ENCODE measurements at places on chromosomes 11 and 22. TPM values are rescaled to one million over a fixed set of nuclear protein-coding genes. Genes with fewer than 3 reads are reported as not detected.

DNA sequence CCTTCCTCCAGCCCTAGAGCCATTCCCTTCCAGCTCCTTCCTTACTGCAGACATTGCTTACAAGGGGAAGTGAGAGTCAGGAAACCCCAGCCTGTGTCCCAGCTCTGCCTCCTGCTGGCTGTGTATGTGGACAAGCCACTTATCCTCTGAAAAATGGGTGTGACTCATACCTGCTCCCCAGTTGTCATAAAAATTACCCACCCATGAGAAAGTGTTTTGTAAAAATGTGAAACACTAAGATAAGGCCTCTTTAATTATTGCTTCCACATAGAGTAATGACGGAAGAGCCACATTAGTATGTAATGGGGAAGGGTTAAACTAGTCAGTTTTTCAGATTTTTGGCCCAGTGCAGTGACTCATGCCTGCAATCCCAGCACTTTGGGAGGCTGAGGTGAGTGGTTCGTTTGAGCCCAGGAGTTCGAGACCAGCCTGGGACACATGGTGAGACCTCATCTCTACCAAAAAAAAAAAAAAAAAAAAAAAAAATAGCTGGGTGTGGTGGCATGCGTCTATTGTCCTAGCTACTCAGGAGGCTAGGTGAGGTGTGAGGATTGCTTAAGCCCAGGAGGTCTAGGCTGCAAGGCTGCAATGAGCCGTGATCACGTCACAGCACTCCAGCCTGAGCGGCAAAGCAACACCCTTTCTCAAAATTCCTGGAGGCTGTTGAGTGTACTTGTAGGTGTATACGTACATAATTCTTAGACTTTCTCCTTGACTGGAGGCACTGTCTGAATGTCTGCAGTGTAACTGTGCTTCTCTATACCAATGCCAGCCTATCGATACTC, 84.9 kb downstream of the CTTN start:
- no peaks in the 10 kb centered on the region for H3K36me3 ChIP-seq
- no peak overlapping the region for H3K4me3 ChIP-seq
- peak overlapping the region; percentile 93 for H3K27ac ChIP-seq
- peak; percentile 45 for DNase-seq

DNA sequence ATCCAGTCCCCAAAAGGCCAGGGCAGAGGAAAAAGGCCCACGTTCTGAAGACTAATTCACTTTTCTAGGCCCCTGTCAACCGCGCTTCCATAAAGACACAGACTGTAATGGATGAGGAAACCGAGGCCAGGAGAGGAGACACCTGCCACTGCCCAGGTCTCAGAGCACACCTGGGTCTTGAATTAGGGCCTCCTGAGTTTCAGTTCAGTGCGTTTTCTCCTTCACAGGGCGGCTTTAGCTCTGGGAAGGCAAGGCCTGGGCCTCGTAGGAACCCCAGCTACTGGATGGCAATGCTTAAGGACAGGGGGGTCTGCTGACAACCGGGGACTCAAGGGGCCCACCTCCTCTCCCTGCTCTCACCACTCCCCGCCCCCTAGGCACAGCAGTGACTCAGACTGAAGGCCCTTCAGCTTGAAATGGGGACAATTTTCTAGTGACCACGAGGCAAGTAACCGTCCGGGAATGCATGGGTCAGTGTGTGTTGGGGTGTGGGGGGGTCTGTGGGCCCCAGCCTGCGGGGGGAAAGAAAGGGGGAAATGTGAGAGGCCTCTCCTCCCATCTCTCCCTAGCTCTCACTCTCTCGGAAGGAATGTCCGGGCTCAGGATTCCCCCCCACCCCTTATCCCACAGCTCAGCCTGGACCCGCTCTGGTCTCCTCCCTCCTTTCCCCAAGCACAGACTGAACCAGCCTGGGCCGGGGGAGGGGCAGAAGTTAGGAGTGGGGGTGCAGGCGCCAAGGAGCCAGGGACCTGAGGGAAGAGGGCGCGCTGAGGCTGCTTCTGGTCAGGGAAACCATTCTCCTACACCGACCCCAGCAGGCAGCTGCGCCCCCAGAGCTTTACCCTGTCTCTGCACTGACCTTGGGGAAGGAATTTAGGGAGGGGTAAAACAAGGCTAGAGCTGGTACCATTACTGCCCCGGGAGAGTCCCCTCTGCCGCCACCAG, 17.2 kb downstream of the CREB3L1 start:
- no peaks in the 10 kb centered on the region for H3K27me3 ChIP-seq
- DNase-seq = no peak
- peak overlapping the region; percentile 54 for H3K4me3 ChIP-seq
- H3K36me3 ChIP-seq = no peaks in the 10 kb centered on the region
- H3K4me1 ChIP-seq = peaks cover 58% of the 10 kb centered on the region
- peak overlapping the region; percentile 76 for H3K27ac ChIP-seq

DNA sequence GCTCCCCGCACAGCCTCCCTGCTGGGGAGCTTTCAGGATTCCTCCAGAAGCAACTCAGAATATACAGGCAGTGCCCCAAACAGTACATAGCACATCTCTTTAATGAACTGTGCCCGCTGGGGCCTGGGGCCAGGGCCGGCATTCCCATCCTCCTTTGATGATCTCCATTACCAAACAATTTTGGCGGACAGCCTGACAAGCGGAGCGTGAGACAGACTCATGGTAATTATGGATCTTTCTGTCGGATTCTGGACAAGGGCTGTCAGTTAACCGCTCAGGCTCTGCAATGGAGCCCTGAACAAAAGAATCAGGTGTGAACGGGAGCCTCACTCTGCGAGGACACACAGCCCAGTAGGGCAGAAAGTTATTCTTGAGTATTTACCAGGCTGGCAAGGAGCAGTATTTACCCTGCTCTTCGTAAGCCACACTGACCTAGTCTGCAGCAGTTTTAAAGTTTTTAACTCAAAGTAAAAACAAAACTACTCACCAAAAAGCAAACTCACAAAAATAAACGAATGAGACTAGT, 174.0 kb downstream of the TBC1D22A start:
- no peaks in the 10 kb centered on the region for H3K36me3 ChIP-seq
- no peak for DNase-seq
- no peaks in the 10 kb centered on the region for H3K4me1 ChIP-seq
- H3K4me3 ChIP-seq = no peak overlapping the region
- peak overlapping the region; percentile 7 for H3K27ac ChIP-seq
- no peaks in the 10 kb centered on the region for H3K27me3 ChIP-seq

DNA sequence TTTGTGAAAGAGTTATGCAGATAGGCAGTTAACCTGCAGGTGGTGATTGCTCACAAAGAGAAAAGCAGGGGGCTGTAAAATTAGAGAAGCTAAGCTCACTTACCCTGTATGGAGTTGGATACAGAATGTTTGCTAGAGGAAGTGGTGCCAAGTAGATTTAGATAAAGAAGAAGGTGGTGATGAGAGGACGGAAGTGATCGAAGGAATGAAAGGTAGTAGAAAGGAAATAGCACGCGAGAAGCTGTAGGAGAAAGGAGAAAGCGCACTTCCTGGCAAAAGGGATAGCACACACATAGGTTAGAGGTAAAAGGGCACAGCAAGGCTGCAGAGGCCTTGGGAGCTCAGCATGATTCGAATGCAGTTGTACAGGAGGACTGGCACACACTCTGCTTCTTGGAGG, 87.3 kb upstream of the CTSC start:
- no peaks in the 10 kb centered on the region for H3K4me1 ChIP-seq
- H3K4me3 ChIP-seq = no peak overlapping the region
- no peaks in the 10 kb centered on the region for H3K27me3 ChIP-seq
- H3K36me3 ChIP-seq = no peaks in the 10 kb centered on the region

GRCh38 chr11:64516226-64516625, 74.8 kb upstream of the SLC22A12 start:
- no peak overlapping the region for H3K4me3 ChIP-seq
- no peaks in the 10 kb centered on the region for H3K36me3 ChIP-seq
- no peaks in the 10 kb centered on the region for H3K4me1 ChIP-seq

DNA sequence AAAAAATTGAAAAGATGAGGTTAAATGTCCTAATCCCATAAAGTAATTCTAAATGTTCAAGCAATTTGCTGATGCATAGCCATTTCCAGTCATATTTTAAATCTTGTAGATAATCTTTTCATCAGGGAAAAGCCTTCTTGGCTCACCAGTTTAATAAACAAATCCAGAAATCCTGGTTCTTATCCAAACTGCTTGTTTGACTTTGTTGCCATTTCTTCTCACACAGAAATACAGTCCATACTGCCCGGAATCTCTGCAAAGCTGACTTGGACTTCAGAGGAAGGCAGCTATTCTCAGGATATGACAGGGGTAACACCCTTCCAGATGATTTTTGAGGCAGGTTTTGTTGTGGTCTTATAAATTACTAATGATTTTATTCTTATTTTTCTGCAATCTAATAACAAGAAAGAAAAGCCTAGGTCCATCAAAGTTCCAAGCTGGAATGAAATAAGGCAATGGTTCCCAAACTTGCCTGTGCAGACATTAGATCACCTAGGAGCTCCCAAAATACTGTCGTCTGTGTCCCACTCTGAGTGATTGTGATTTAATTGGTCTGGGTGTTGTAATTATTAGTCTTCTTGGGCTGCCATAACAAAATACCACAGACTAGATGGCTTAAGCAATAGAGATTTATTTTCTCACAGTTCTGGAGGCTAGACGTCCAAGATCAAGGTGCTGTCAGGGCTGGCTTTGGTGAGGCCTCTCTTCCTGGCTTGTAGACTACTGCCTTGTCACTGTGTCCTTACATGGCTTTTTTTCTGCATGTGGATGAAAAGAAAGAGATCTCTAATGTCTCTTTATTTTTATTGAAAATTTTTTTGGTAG, 55.1 kb upstream of the RCE1 start:
- H3K4me3 ChIP-seq = no peak overlapping the region
- H3K27ac ChIP-seq = no peak overlapping the region
- DNase-seq = no peak
- H3K36me3 ChIP-seq = no peaks in the 10 kb centered on the region

DNA sequence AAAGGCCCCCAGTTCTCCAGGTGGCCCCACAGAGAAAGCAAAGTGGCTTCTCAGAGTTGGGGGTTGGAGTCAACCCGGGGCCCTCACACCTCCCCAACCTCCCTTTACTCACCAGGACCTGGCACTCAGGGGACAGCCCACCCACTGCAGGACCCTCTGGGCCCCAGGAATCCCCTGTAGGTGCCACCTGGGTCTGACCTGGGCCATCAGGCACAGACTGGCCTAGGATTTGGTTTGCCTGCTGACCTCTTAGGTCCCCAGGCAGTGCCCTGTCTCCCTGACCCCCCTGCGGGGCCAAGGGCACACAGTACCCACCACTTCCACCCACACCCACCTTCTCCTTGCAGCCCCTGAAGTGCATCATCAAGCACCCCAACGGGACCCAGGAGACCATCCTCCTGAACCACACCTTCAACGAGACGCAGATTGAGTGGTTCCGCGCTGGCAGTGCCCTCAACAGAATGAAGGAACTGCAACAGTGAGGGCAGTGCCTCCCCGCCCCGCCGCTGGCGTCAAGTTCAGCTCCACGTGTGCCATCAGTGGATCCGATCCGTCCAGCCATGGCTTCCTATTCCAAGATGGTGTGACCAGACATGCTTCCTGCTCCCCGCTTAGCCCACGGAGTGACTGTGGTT, 16.0 kb downstream of the POLR3H start:
- no peaks in the 10 kb centered on the region for H3K27me3 ChIP-seq
- peaks cover 61% of the 10 kb centered on the region for H3K4me1 ChIP-seq
- H3K4me3 ChIP-seq = no peak overlapping the region
- DNase-seq = no peak

- H3K4me1 ChIP-seq = no peaks in the 10 kb centered on the region
- no peaks in the 10 kb centered on the region for H3K36me3 ChIP-seq
- no peak overlapping the region for H3K4me3 ChIP-seq
- H3K27me3 ChIP-seq = no peaks in the 10 kb centered on the region
- DNase-seq = no peak
Observed at GRCh38 chr11:92855607-92856405, 113.6 kb upstream of the MTNR1B start.

GRCh38 chr11:33898957-33899356, 7.1 kb upstream of the LMO2 start:
- DNase-seq = no peak
- peaks cover 51% of the 10 kb centered on the region for H3K4me1 ChIP-seq
- no peaks in the 10 kb centered on the region for H3K27me3 ChIP-seq
- H3K4me3 ChIP-seq = no peak overlapping the region
- H3K36me3 ChIP-seq = no peaks in the 10 kb centered on the region

GRCh38 chr22:29757096-29757495, 9.7 kb downstream of the ZMAT5 start:
- no peak for DNase-seq
- H3K27me3 ChIP-seq = no peaks in the 10 kb centered on the region
- no peak overlapping the region for H3K27ac ChIP-seq
- no peaks in the 10 kb centered on the region for H3K4me1 ChIP-seq
- no peaks in the 10 kb centered on the region for H3K36me3 ChIP-seq

GRCh38 chr11:105719073-105719822, 109.4 kb downstream of the GRIA4 start:
- H3K4me3 ChIP-seq = no peak overlapping the region
- H3K4me1 ChIP-seq = no peaks in the 10 kb centered on the region
- DNase-seq = no peak
- no peaks in the 10 kb centered on the region for H3K27me3 ChIP-seq

DNA sequence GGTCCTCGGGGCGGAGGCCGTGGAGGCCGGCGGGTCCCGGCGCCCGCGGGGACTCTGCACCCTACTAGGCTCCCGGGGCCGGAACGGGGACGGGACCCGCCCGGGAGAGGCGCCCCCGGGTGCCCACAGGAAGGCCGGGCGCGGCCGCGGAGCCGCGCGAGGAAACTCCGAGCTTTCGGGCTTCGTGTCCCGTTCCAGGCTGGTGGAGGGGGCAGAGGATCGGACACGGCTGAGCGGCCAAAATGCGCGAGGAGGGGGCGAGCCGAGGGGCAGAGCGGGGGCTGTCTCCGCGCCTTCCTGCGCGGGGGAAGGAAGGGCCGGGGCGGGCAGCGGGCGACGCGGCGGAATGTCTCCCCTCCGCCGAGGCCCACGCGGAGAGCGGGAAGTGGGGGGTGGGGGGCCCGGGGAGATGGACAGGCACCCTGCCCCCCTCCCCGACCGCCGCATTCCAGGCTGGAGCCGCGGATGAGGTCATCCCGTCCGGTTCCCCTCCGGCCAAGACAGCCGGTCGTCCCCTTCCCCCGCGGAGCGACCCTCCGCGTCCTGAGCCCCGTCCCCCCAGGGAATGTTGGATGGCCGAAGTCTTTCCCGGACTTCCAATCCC, 430 bp downstream of the CDC42EP1 start:
- no peaks in the 10 kb centered on the region for H3K27me3 ChIP-seq
- H3K36me3 ChIP-seq = no peaks in the 10 kb centered on the region
- peaks cover 14% of the 10 kb centered on the region for H3K4me1 ChIP-seq
- DNase-seq = peak; percentile 76
- H3K4me3 ChIP-seq = peak overlapping the region; percentile 61

GRCh38 chr11:45855308-45855707, 8.0 kb downstream of the CRY2 start:
- H3K27me3 ChIP-seq = no peaks in the 10 kb centered on the region
- H3K36me3 ChIP-seq = no peaks in the 10 kb centered on the region
- peaks cover 89% of the 10 kb centered on the region for H3K4me1 ChIP-seq
- DNase-seq = no peak
- peak overlapping the region; percentile 98 for H3K27ac ChIP-seq

B3GAT1 gene
- 0.05 TPM for total RNA-seq

MUC6 gene
- total RNA-seq = not detected

KCNJ1 gene
- 0.07 TPM for total RNA-seq

SERPING1 gene
- total RNA-seq = 59.9 TPM

RCOR2 gene
- total RNA-seq = 5.1 TPM

FREY1 gene
- total RNA-seq = 0.38 TPM

FAM111A gene
- 4.4 TPM for total RNA-seq

CARD18 gene
- total RNA-seq = not detected

MYBPC3 gene
- 1,404 TPM for total RNA-seq

SIK3 gene
- total RNA-seq = 27.8 TPM

P2RY6 gene
- total RNA-seq = 1.5 TPM
